Effector CD8-positive, alpha-beta T cell (primary cell): ENCODE measurements at places on chromosomes 6 and 20.

DNA sequence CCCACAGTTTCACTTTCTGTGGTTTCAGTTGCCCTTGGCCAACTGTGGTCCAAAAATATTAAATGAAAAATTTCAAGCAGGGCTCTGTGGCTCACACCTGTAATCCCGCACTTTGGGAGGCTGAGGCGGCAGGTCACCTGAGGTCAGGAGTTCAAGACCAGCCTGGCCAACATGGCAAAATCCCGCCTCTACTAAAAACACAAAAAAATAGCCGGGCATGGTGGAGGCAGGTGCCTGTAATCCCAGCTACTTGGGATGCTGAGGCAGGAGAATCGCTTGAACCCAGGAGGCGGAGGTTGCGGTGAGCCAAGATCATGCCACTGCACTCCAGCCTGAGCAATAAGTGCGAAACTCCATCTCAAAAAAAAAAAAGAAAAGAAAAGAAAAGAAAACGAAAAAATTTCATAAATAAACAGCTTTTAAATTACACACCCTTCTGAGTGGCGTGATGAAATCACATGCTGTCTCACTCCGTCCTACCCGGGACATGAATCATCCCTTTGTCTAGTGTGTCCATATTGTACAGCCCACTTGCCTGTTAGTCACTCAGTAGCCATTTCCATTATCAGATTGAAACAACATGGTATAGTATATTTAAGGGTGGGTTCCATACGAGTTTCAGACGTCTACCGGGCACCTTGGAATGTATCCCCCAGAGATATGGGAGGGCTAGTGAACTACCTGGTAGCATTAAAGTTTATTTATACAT lies 11.7 kb downstream of the PTPRK start:
- DNase-seq: no peak

DNA sequence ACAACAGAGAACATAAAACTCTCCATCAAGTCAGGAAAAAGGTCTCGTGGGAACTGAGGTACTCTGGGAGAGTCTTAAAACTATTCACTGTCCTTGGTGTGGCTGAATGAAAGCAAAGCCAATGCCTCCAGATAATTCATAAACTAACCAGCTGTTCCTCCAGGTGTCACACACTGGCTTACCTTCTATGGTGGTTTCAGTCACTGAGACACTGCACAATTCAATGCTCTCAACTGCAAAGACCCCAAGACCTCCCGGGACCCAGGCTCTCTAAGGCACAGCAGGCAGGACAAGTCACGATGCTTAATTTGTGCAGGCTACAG lies 100.8 kb downstream of the GMPR start:
- no peak for DNase-seq

DNA sequence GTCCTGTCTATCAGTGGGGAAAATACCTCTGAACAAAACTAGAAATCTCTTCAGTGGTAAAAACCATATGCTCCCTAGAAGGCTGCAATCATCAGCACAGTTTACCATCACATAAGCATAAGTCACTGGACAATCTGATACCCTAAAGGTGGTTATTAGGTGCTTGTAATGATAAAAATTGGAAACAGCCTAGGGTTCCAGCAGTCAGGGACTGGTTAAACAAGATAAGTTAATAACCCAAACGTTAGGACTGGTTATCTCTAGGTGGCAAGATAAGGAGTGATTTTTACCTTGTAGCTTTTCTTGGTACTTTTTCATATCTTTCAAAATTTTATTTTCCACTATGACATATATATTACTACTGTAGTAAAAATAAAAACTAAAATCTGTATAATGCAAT lies 11.0 kb downstream of the ECI2 start:
- DNase-seq: no peak

DNA sequence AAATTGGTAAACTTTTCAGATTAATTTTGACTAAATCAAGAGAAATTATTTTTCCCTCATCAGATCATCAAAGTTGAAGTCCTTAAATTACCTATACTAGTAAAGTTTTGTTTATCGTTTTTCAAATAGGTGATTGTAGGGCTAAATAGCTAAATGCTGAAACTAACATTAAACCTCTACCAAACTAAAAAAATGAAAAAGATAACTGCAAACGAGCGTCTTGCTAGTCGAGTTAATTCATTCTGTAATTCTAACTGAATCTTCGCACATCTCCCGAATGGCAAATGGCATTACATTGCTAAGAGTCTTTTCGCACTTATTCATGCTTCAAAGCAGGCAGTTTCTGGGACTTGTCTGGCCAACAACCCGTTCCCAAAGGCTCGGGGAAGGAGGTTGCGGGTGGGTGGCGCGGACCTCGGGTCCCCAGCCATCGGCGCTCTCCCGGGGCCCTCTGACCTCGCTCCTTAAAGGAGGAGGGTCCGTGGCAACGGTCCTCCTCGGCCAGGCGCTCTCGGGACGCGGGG lies 43.8 kb downstream of the POPDC3 start:
- no peak for DNase-seq

DNA sequence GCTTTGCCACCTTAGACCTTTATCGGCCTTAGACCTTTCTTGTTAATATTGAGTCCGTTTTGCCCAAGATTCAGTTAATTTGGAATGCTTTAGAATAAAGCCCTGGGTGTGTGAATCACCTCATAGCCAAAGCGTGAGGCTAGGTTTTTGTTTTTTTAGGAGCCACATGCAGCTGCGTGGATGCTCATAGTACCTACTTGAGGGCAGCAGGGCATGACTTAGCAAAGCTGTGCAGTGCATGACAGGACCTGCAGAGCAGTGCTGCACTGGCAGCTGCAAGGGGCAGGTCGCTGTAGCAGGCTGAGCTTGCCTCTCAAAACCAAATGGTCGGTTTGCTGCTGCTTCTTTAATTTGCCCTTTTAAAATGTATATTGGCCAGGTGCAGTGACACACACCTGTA lies 116.1 kb downstream of the JAG1 start:
- no peak for DNase-seq

GRCh38 chr6:1485678-1486077 lies 96.3 kb downstream of the FOXF2 start:
- no peak for DNase-seq

DNA sequence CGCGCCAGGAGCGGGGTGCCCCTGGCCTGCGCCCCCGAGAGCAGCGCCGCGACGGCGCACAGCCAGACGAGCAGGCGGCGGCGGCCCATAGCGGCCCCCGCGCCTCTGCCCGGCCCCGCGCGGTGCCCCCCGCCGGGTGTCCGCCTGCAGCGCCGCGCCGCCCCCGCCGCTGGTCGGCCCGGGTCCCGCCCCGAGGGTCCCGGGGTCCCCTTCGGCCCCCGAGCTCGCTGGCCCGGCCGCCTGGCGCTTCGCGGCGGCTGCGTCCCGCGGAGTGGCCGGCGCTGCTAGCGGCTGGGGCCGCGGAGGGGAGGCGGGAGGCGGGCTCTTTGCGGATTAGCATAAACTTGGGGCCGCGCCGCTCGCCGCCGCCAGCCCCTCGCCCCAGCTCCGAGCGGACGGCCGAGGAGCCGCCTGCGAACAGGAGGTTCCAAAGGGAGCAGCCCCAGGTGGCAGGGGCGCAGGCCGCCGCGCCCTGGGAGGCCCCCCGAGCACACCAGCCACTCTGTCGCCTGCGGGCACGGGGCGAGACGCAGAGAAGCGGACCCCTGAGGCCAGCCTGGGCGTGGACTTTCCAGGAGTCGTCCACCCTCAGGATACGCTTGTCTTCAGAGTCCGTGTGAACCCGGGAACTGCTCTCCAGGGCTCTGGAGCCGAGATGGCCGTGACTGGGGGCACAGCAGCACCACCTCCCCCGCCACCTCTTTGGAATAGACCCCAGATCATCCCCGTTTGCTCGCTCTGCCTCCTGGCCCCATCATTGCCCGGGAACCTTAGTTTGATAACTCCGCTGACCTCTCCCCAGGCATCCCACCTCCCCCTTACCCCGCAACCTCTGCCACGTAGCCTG lies at the start of gene EMILIN3:
TSS of gene EMILIN3 (minus strand) at position 273 of the 847 bp plus-strand sequence. CDS start at position 89, 184 bp downstream.
- no peak for DNase-seq

DNA sequence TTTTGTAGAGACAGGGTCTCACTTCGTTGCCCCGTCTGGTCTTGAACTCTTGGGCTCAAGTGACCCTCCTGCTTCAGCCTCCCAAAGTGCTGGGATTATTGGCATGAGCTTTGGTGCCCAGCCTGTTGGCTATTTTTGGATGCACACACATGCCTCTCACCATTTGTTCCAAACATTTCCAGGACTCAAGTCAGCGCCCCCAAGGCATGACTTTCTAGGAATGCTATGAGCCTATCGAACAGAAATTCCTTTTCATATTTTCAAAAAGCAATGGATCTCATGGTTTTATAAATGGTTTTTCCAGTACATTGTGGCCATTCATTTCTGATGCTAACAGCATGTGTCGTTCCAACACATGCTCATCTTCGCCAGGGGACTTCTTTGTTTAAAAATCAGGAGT lies 119.3 kb upstream of the NAA20 start:
- DNase-seq: no peak

DNA sequence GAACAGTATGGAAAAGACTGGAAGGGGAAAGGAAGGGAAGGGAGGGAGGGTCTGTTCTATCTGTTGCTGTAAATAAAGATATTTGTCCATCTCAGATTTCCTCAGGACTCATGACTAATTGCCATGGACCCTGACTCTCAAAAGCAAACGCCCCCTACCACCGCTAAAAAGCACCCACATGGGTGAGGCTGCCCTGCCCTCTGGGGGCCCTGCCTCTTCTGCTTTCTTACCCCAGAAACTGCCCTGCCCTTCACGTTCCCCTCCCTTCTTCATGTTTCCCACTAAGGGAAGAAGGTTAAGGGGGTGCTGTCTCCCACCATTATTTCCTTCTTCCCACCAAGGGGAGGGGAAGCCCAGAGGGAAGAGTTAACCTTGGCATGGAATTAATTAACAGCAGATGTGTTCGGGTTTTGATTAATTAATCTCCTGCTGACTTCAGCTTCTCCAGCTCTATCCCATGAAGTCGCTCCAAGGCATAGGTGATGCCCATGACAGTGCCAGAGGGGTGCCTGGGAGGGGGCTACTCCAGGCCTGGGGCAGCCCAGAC lies 16.0 kb downstream of the MDFI start:
- no peak for DNase-seq

DNA sequence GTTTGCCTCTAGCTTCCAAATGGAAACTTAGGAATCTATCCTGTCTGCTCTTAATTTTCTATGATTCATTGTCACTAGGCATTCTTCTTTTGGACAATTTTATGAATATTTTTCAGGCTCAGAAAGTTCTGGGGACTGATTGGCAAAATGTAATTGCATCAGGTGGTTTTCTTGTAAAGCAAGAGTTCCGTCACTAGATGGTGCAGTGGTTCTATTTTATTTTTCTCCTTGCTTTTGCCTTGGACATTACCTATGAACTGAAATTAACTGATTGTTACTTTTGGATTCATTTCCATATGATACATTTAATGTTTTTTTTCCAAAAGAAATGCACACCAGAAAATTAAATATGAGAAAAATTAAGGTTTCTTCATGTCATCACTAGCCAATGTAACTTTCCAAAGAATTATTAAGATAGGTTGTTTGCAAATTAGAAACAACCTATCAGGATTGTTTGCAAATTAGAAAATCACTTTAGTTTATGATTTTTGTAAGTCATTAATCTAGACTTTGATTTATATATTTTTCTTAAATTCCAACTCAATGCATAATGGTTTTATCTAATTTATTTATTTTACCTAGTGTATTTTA lies 48.0 kb downstream of the TMEM170B start:
- no peak for DNase-seq

DNA sequence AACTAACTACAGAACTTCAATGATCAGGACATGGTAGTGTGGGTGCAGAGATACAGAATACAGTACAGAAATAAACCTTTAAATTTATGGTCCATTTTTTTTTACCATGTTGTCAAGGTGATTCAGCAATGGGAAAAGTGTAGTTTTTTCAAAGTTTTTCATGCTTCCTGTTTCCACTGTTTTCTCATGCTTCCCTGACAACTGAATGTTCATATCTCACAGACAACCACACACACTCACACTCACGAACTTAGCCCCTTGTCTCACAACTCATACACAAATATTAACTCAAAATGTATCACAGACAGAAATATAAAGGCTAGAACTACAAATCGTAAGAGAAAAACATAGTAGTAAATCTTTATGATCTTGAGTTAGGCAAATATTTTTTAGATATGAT lies 232.6 kb upstream of the CDYL start:
- no peak for DNase-seq

- DNase-seq: no peak
These were observed 44.4 kb downstream of the RSPO3 start for GRCh38 chr6:127162836-127163235.

DNA sequence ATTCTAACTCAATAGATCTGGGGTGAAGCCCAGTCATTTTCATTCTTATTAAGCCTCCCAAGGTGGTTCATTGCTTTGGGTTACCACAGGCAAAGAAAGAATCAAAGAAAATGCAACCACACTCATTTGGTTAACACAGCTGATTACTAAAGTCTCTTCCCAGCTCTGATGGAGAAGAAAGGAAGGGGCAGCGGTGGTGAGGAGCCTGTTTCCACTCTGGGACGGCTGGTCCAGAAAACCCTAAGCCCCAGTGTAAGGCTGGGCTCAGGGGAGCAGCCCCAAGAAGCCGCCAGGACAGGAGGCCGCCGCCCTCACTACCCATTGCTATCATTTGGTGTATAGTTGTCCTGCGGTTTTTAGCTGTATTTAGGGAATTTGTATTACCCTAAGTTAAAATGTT lies 226.9 kb downstream of the CD83 start:
- DNase-seq: no peak

GRCh38 chr6:148842296-148843019 lies 95.6 kb downstream of the UST start:
- no peak for DNase-seq

GRCh38 chr6:42279144-42279781 lies 61.6 kb upstream of the MRPS10 start:
- DNase-seq: no peak

DNA sequence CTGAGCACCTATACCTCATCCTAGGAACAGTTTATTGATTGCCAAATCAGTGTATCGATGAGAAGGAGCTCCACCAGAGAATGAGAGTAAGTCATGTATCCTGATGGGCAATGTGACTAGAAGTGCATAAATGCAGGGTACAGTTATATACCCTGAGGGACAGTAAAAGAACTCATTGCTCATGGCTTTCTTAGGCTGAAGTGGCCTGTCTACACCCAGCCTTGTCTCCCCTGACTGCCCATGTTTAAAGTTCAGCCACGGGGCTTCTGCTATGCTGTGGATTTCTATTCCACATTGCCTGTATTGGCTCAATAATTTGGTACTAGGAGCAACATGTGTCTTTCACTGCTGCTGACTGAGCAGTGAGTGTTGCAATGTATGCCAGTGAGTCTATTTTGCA lies 400.4 kb upstream of the IMPG1 start:
- no peak for DNase-seq

DNA sequence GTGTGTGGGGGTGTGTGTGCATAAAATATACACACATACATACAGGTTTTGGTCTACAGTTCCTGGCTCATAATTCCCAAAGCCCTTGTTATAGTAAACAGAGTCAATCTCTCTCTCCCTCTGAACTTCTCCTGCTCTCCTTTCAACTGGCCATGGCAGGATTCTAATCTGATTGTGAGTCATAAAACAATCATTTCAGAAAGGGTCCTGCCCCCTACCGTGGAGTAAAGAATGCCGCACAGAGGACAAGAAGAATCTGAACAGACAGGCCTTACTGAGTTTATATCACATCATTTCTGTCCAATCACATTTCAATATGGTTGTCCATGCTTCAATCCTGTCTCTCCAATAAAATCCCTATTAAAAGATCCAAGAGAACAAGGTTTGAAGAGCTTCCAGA lies 416.9 kb downstream of the FRK start:
- no peak for DNase-seq
